Stomach (tissue), 19 donors: ENCODE measurements at places on chromosomes 1 and 21. TPM values are rescaled to one million over a fixed set of nuclear protein-coding genes. Genes with fewer than 3 reads are reported as not detected.

The FAM72B gene
- not detected for total RNA-seq

The TTC22 gene
- total RNA-seq = 9.4 TPM

The TACSTD2 gene
- 33.6 TPM for total RNA-seq

The UBL4B gene
- total RNA-seq = not detected

The GUCA2A gene
- 1.8 TPM for total RNA-seq

The LRP8 gene
- total RNA-seq = 3.5 TPM

The WNT2B gene
- 19.5 TPM for total RNA-seq

The RBP7 gene
- total RNA-seq = 3.5 TPM

The AJAP1 gene
- not detected for total RNA-seq

- peaks cover 12% of the 10 kb centered on the region for H3K4me1 ChIP-seq
- H3K27ac ChIP-seq = no peak overlapping the region
- H3K4me3 ChIP-seq = no peak overlapping the region
- DNase-seq = peak; percentile 10
Measured at GRCh38 chr1:97204468-97204867, 482.9 kb downstream of the PTBP2 start.

- no peaks in the 10 kb centered on the region for H3K36me3 ChIP-seq
- peaks cover 35% of the 10 kb centered on the region for H3K4me1 ChIP-seq
- peak overlapping the region; percentile 56 for H3K27ac ChIP-seq
- H3K4me3 ChIP-seq = peak overlapping the region; percentile 40
- peaks cover 75% of the 10 kb centered on the region for H3K27me3 ChIP-seq
- DNase-seq = peak; percentile 84
Measured at GRCh38 chr1:34781844-34782391, 904 bp downstream of the GJB3 start.

GRCh38 chr21:25573409-25574206, 33.7 kb downstream of the MRPL39 start:
- peaks cover 14% of the 10 kb centered on the region for H3K36me3 ChIP-seq
- H3K27me3 ChIP-seq = no peaks in the 10 kb centered on the region
- no peaks in the 10 kb centered on the region for H3K4me1 ChIP-seq
- peak; percentile 38 for DNase-seq
- H3K4me3 ChIP-seq = no peak overlapping the region

DNA sequence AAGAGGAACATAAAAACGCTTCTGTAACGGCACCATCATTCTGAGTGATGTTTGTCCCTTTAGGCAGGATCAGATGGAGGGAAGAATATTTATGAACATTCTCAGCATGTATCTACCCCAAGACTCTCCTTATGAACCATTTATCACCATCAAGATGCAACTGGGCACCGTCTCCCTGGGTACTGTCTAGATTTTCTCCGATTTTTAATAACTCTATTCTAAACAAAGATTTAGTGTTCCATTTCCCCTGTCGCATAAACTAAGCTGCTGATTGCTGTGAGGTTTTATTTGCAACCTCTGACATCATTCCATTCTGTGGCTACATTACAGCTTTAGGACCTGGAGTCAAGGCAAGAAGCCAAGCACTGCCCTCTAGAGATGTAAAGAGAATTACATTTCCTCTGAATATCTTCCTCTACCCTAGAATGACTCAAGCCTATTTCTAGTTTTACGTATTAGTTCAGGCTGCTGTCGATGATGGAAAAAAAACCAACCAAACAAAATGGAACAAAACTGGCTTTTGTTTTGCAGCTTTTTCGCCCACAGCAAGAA, 130.1 kb upstream of the MAP1LC3C start:
- no peaks in the 10 kb centered on the region for H3K36me3 ChIP-seq
- no peak overlapping the region for H3K27ac ChIP-seq
- H3K27me3 ChIP-seq = no peaks in the 10 kb centered on the region
- no peak overlapping the region for H3K4me3 ChIP-seq

DNA sequence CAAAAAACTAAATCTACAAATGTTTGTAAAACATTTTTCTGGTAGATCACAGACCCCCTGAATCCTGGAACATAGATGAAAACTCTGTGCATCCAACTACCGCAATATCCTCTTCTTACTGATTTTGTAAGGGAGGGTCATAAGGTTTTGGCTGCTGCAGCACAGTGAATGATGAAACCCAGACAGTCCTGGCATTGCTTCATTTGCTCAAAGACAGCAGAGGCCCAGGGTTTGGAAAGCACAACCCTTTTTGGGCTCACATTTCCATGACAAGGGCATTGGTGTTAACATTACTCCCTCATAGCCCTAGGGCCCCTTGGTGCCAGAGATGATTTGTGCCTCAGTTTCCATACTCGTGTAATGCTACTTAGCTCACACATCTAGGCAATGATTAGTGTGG, 51.2 kb downstream of the PLXNA2 start:
- H3K36me3 ChIP-seq = peaks cover 11% of the 10 kb centered on the region
- peak; percentile 50 for DNase-seq
- peaks cover 19% of the 10 kb centered on the region for H3K4me1 ChIP-seq
- H3K27ac ChIP-seq = no peak overlapping the region
- H3K4me3 ChIP-seq = no peak overlapping the region
- no peaks in the 10 kb centered on the region for H3K27me3 ChIP-seq

- H3K27me3 ChIP-seq = no peaks in the 10 kb centered on the region
- H3K4me1 ChIP-seq = no peaks in the 10 kb centered on the region
- no peaks in the 10 kb centered on the region for H3K36me3 ChIP-seq
- DNase-seq = no peak
- H3K27ac ChIP-seq = no peak overlapping the region
- no peak overlapping the region for H3K4me3 ChIP-seq
Measured at GRCh38 chr1:172811694-172812093, 152.8 kb downstream of the FASLG start.

DNA sequence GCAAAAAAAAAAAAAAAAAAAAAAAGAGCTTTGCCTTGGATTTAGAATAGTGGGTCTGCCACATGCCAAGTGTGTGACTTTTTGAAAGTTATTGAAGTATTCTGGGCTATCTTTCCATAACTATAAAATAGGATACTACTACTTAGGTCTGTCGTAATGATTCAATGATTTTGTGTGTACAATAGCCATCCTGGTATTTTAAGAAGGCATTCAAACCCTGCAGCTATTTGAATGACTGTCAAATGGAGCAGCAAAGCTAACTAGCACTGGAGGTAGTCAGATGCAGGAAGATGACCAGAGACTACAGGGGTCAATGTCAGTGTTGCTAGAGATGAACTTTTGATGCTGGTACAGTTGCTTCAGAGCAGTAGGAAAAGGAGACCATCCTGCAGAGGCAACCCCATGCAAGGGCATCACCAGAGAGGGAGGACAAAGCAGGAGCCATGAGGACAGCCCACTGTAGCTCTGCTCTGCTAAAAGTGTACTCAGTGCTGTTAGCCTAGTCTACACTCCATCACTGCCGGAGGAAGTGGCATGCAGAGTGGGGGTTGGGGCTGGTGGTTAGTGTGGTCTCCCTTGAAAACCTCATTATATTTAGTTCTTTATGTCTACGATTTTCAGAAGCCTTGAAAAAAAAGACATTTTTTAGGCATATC, 29.0 kb downstream of the DUSP10 start:
- no peaks in the 10 kb centered on the region for H3K36me3 ChIP-seq
- DNase-seq = peak; percentile 67
- peak overlapping the region; percentile 52 for H3K27ac ChIP-seq
- H3K4me3 ChIP-seq = no peak overlapping the region

GRCh38 chr21:26025536-26026512, 144.7 kb downstream of the APP start:
- no peak overlapping the region for H3K4me3 ChIP-seq
- no peaks in the 10 kb centered on the region for H3K4me1 ChIP-seq
- DNase-seq = no peak
- no peaks in the 10 kb centered on the region for H3K27me3 ChIP-seq

DNA sequence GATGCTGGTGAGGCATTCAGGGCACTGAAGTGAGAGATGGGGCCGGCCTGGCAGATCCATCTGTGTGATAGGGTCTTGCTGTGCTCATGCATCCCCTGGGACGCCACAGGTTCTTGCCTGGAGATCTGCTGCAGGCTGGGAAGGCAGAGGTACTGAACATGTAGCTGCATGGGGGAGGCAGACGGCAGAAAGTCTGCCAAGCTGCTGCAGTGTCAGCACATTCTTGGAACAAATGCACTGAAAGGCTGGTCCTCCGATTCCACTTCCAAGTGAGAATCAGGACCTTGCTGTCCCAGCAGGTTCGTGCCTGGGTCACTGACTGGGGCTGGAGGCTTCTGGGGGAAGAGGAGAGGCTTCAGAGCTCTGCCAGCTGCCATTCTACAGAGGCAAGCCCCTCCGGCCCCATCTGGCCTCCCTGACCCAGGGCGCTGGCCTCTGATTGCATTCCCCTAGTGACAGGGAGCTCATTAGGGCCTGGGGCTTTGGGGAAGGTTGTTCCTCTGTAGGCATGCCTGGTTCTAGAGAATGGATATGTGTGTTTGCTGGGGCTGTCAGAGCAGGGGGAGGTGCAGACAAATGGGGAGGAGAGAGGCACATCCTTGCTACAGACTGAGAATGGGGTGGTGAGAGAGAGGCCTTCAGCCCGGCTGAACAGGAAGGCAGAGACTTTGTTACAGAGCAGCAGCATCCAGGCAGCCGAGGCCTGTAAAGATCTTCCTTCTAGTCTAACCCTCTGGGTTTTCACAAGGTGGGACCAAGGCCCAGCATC, 174.0 kb downstream of the TRABD2B start:
- no peak overlapping the region for H3K4me3 ChIP-seq

DNA sequence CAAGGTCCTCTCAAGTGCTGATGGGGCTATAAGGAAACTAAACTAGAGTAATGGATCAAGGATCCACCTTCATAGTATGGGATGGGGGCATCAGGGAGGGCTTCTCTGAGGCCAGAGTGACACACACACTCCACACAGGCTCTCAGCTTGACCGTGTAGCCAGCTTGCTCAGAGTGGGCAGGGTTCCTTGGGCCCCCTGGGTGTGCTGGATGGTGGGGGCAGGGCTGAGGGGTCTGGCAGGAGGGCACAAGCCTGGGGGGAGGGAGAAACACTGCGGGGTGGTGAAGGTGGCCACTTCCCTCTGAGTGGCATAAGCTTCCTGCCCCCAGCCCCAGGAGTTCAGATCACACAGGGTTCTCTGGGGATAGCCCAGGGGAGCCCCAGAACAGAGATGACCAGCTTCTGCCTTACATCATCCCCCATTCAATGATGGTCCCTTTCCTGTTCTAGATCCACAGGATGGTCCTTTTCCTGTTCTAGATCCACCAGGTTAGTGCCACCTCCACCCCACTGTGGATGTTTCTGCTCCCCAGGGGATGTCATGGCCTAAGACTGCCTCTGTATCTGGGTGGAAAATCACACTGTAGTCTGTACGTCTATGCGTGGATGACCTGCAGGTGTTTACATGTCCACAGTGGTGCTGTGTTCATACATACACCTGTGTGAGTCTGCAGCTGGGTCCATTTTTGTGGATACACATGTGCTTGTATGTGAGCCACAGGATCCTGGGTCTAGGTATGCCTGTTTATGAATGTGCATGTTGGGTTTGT, 525.0 kb downstream of the PTPRU start:
- H3K27me3 ChIP-seq = peaks cover 34% of the 10 kb centered on the region
- H3K36me3 ChIP-seq = no peaks in the 10 kb centered on the region
- DNase-seq = no peak
- no peak overlapping the region for H3K27ac ChIP-seq
- no peak overlapping the region for H3K4me3 ChIP-seq

DNA sequence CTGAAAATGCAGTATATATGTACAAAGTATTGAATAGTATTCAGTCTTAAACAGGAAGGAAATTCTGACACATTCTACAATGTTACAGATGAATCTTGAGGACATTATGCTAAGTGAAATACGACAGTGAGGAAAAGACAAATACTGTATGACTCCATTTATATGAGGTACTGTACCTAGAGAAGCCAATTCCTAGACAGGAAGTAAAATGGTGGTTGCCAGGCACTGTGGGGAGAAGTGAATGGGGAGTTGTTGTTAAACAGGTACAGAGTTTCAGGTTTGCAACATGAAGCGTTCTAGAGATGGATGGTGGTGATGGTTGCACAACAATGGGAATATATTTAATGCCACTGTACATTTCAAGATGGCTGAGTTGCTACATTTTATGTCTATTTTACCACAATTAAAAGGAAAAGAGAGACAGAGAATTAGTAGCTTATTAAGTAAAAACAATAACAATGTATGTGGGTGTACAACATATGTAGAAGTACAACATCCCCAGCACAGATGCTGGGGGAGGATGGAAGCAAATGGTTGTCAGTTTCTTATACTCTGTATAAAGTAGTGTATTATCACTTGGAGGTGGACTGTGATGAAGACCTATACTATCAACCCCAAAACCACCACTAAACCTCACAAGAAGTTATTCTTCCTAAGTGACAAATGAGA, 3.9 kb upstream of the RAB4A start:
- H3K36me3 ChIP-seq = no peaks in the 10 kb centered on the region
- no peak overlapping the region for H3K27ac ChIP-seq
- no peak for DNase-seq
- no peak overlapping the region for H3K4me3 ChIP-seq
- no peaks in the 10 kb centered on the region for H3K27me3 ChIP-seq

DNA sequence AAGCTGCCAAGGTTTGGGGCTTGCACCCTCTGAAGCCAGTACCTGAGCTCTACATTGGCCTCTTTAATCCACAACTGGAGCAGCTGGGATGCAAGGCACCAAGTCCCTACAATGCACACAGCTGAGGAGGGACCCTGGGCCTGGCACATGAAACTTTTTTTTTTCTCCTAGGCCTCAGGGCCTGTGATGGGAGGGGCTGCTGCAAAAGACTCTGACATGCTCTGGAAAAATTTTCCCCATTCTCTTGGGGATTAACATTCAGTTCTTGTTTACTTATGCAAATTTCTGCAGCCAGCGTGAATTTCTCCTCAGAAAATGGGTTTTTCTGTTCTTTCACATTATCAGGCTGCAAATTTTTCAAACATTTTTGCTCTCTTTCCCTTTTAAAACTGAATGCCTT, 1072.2 kb downstream of the BRINP3 start:
- no peak overlapping the region for H3K4me3 ChIP-seq
- no peaks in the 10 kb centered on the region for H3K36me3 ChIP-seq
- H3K27me3 ChIP-seq = no peaks in the 10 kb centered on the region
- DNase-seq = no peak
- no peak overlapping the region for H3K27ac ChIP-seq
- H3K4me1 ChIP-seq = no peaks in the 10 kb centered on the region

- H3K36me3 ChIP-seq = no peaks in the 10 kb centered on the region
- H3K27me3 ChIP-seq = no peaks in the 10 kb centered on the region
- peak; percentile 63 for DNase-seq
- no peaks in the 10 kb centered on the region for H3K4me1 ChIP-seq
Measured at GRCh38 chr21:38476385-38476784, 21.9 kb downstream of the ERG start.

GRCh38 chr21:46171996-46172862, 12.0 kb downstream of the SPATC1L start:
- no peaks in the 10 kb centered on the region for H3K4me1 ChIP-seq
- H3K36me3 ChIP-seq = peaks cover 13% of the 10 kb centered on the region

- H3K4me1 ChIP-seq = no peaks in the 10 kb centered on the region
- H3K27ac ChIP-seq = no peak overlapping the region
- no peak overlapping the region for H3K4me3 ChIP-seq
- no peak for DNase-seq
- no peaks in the 10 kb centered on the region for H3K36me3 ChIP-seq
- peaks cover 2% of the 10 kb centered on the region for H3K27me3 ChIP-seq
Measured at GRCh38 chr1:89781494-89782126, 39.2 kb upstream of the LRRC8D start.
